Activated T-helper 17 cell treated with anti-CD3 and anti-CD28 coated beads, Interleukin-2, amount 50 U/mL, for 72 hours (primary cell): ENCODE measurements at places on chromosomes 7 and 10.

GRCh38 chr7:116195451-116195850 lies 14.9 kb upstream of the TES start:
- ATAC-seq, result no peak

DNA sequence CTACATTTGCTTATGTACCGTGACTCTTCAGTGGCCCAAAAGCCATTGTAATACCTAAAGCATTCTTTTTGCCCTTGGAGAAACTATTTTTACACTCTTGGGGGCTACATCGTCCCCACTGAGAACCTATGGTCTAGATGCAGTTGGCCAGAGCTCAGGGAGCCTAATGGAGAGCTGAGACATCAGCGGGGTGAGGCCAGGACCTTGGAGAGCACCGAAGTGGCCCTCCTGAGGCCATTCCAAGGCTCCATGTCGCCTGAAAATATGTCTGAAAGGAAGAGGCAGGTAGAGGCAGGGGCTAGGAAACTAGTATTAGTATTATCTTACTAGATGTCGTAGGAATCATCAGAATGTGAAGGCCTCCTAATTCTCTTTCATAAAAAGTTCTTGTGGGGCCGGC lies 4.9 kb downstream of the PKD2L1 start:
- no peak for ATAC-seq

GRCh38 chr10:82440775-82441174 lies 565.8 kb downstream of the NRG3 start:
- no peak for ATAC-seq

GRCh38 chr7:3928727-3929515 lies 627.9 kb downstream of the SDK1 start:
- ATAC-seq, result no peak

DNA sequence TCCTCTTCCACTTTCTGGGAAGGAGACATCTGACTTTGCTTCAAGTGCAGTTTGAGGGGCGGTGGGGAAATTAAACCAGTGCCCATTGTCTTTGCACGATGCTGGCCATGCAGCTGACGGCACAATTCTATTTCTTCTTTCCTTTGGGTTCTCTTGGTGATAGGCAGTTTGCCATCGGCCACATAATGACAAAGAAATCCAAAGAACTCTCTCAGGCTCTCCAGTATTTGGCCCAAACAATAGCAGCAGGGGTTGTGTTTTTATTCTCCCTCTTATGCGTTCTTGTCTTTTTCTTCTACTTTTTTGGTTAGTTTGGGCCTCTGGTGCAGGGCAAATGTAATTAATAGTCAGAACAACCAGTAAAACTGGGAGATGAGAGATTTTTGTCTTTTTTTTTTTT lies 147.0 kb downstream of the EMX2 start:
- no peak for ATAC-seq

- ATAC-seq, result peak; percentile 13
Measured at GRCh38 chr10:110413049-110413783, 84.5 kb upstream of the DUSP5 start.

GRCh38 chr7:128104108-128104742 lies 73.0 kb upstream of the LRRC4 start:
- peak; percentile 2 for ATAC-seq

DNA sequence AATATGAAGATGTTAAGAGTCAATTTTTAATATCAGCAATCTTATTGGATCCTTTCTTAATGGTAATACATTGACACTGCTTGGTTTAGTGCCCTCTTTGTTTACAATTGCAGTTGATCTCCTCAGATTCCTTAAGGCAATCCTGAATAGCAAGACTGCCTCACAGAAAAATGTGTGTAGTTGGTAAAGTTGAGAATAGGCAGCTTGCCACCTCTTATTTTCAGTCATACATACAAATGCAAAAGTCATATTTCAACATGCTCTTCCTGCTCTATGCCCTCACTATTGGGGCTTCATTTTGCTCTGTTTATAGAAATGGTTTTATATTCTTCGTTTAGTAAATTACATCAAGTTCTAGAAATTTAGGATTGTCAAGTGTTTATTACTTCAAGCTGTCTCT lies 661.1 kb upstream of the ANKRD30A start:
- ATAC-seq, result no peak

- ATAC-seq, result peak; percentile 53
Measured at GRCh38 chr7:98165827-98166667, 45.2 kb upstream of the BHLHA15 start.

DNA sequence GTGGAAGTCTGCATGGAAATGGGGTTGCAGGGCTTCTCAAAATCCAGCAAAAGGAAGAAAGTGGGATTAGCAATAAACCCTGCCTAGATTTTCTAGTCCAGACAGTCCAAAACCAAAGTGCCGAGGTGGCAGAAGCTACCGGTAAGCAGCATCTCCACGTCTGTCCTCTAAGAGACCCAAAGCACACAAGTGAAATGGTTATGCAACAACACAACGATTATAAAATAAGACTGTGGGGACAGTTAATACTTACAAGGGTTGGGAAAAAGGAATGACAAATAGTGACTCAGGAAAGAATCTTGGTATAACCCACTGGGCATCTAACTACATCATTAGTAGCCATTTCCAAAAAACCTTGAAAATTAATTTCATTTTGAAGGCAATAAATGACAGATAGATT lies 24.7 kb downstream of the CREB3L2 start:
- ATAC-seq, result no peak

GRCh38 chr7:21370283-21370982 lies 57.5 kb upstream of the SP4 start:
- peak; percentile 54 for ATAC-seq

- ATAC-seq, result no peak
Measured at GRCh38 chr7:3578399-3578798, 277.3 kb downstream of the SDK1 start.
